ENCODE measurements at places on chromosomes 3 and 15.

DNA sequence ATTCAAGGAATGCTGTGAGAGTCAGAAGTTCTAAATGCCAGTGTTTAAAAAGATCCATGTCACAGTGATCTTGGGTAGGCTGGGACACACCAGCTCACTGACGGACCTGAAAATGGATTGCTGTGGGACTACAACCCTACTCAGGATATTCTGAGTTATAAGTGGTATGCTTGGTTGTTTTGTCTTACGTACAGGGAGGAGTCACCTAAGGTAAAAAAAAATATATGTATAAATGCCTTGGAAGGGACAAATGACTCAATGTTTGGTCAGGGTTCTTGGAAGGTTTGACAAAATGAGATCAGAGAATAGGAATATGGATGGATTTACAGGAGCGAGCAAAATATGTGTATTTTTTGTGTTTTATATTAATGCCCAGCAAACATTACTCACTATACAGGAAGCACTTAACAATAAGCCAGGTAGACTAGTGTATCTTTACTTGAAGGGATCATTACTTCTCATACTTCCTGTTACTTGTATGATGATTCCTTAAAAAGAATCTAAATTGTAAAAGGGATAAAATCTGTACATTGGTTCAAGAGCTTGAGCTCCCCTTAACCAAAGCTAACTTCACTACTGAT, 767.3 kb downstream of the GBE1 start:
- DNase-seq: no peak

- DNase-seq: no peak
Observed at GRCh38 chr3:156983559-156983958, 157.4 kb downstream of the LEKR1 start.

DNA sequence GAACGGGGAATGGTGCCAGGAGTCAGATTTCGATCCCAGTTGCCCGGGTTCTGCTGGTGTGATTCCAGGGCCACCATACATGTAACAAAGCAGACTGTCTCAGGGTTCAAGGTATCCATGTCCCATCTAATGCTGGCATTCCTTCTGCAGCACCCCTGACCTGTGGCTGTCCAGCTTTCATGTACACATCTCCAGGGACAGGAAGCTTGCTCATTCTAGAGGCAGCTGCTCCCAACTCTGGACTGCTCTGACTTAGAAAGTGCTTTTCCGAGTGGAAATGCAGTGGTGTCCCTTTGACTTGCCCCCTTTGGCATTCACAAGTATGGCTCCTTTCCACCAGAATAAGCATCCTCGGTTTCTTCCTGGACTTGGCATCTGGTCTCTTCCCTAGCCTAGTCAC, 30.9 kb downstream of the PML start:
- no peak for DNase-seq

DNA sequence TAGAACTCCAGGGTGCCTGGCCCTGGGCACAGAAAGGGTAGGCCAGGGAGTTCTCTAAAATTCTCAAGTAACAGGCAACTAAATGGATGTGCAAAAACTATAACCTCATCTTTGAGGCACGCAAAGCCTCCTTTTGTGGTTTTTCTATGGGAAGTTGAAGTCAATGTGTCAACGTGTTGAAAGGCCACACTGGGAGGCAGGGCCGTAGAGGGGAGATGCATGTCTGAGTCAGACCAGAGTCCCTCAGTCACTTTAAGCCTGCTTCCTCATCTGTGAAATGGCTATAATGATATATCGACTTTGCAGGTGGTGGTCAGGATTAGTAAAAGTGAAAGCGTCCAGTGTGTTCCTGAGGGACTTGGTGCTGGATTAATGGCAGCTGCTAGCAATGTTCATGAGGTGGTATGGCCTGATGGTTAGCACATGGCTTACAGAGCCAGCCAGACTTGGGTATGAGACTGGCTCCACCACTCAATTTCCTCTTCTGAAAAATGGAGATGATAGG, 17.0 kb downstream of the TGM5 start:
- no peak for DNase-seq

DNA sequence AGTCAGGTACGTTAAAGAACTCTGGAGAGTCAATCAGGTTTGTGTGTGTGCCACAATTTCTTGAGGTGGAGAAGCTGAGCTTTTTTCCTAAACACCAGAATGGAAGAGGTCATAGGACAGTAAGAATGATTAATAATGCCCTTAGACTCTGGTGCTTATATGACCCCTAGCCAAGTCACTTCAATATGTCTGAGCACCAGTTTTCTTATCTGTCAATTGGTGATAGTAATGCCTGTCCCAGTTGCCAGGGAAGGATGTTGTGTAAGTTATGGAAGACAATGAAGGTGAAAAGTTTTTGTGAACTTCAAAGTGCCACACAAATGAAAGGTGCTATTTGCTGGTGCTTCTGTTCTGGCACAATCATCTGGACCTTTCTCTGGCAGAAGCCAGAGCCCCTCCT, 22.2 kb upstream of the DLG1 start:
- DNase-seq: no peak

- no peak for DNase-seq
Observed at GRCh38 chr15:83698294-83698693, 44.4 kb downstream of the ADAMTSL3 start.

DNA sequence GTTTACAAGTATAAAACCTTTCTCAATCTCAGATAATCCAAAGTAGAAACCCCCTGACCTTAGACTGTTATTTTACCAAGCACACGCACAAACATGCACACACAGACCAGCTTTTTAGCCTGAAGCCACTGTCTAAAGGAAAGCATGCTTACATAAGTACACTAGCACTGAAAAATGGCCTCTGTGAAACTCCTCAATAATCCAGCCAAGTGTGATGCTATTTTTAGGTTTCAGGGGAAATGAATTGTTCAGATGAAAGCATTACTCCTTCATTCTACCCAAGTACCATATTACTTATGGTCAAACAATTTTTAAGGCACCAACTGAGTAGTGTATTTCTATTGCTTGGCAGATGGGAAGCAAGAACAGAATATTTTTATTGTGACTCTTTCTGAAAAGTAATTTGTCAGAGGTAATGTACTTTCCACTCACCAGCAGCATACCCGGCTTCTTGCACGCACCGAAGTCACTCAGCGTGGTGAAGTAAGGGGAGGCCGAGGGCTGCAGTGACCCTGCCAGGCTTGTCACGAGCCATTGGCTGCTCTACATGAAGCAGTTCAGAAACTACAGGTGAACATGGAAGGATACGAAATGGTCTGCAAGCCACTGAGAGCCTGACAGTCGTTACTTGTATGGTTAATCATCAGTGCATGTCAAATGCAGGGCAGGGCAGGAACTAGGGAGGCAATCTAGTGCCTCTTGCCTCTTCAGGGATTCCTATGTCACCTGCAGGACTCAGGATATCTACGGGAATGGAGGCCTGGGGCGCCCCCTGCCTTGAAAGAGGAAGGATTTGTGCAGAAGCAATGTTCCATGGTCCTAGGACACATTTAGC, 106.7 kb downstream of the GABRB3 start:
- no peak for DNase-seq

- DNase-seq: peak; percentile 49
Observed at GRCh38 chr15:45790325-45790943, 155.6 kb downstream of the SQOR start.

GRCh38 chr15:66565741-66566144, at the start of gene LCTL:
LCTL (minus strand) TSS chr15:66565998; CDS start chr15:66565365, 633 bp downstream.
- no peak for DNase-seq

GRCh38 chr3:113084777-113085176, 94.0 kb downstream of the GTPBP8 start:
- DNase-seq: no peak

DNA sequence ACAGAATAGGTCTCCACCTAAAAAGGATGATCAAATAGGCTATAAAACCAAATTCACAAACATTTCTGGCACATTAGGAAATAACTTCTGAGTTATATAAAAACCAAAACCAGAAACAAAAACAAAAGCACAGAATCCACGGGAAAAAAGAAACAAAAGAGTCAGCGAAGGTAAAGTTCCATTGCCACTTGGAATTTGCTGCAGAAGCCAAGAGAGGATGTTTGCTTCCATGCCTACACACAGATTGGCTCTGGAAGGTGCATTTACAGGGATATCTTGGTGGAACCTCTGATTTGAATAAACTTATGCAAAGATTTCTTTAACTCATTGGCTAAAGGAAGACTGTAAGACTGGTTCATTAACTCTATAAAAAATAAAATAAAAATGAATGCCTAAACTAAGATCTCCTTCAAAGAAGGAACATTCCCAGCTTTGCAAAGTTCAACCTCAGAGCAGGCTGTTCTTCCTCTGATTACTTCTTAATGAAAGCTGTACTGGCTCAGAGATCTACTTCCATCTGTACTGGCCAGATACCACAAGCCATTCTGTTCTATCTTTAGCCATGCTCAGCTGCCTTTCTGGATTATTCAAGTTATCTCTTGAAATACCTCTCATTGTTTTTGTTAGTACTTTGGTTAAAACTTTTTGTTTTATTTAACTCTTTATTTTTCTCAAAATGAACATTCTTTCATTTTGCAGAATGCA, 537.5 kb upstream of the CCDC54 start:
- no peak for DNase-seq

- no peak for DNase-seq
Observed at GRCh38 chr3:184766555-184767261, 45.3 kb upstream of the VPS8 start.

- no peak for DNase-seq
Observed at GRCh38 chr3:147735616-147736015, 326.5 kb downstream of the ZIC1 start.

DNA sequence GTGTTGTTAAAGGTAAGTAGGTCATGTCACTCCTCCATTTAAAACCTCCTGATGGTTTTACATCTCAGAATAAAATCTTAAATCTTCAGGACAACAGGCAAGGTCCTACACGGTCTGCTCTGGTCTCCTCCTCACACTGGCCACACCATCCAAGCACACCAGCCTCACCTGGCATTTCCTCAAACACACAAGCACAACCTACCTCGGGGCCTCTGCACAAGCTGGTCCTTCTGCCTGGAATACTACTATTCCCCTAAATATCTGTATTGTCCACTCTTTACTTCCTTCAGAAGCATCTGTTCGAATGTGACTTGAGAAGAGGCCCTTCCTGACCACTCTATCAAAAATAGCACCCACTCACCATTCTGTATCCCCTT, 1.8 kb downstream of the GORASP1 start:
- DNase-seq: no peak

DNA sequence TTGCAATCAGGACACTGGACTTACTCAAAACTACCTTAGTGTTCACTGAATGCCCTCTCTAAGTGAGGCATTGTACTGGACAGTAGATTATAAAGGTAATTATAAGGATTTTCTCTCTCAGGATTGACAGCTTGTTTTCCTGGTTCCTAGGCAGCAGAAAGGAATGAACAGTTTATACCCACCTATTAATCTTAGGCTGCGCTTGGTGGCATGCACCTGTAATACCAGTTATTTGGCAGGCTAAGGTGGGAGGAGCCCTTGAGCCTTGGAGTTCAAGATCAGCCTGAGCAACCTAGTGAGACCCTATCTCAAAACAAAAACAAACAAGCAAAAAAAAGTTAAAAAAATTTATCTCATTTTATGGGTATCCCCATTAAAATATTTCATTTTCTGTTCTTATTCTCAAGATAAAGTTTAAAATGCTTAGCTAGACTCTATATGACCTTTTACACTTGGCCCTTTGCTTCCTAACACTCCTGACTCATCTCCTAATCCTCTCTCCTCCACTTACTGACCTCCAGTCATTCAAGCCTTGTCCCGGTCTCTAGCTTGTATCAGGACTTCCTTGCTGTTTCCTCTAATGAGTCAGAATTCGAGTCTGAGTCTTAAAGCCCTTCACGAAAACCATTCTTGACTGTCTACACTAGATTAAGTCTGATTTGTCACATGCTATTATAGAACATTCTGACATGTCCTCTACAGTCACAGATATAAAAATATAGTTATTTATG, 348.6 kb downstream of the NLGN1 start:
- no peak for DNase-seq

DNA sequence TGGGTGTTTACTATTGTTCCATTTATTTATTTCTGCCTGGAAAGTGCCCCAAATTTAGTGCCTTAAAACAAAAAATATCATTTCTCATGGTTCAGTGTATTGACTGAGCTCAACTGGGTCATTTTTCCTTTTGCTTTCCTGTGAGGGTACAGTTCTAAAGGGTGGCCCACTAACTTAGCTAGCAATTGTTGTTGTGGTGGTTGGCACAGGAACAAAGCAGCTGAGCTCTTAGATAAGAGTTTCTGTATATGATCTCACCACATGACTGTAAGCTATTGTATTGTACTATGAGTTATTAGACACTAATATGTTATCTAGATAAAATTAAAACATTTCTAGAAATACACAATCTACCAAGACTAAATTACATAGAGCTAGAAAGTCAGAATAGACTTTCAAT, 1283.7 kb downstream of the OTOL1 start:
- no peak for DNase-seq

DNA sequence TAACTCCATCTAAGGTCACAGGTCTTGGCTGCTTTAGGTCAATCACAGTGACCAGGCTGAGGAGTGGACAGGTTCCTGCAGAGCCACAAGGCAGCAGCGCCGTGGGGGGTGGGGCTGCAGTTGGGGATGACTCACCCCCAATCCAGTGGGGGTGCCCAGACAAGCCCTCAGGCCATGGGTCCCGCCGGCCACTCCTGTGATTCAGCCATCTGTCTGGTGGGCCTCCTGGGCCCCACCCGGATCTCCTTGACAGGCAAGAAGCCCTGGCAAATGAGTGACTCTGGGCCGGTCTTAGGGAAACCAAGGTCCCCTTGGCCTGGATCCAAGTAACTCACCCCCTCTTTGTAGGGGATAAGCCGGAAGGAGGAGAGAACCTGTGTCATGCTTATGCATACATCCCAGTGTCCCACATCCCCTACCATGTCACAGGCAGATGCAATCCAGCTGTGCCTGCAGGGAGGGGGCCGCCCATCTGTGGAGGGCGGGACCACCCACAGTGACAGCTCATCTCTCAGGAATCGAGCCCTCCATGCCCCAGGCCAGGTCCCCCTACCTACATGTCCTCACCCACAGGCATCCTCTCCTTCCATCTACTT, 495 bp upstream of the COL7A1 start:
- peak; percentile 36 for DNase-seq

- DNase-seq: no peak
Observed at GRCh38 chr15:78921940-78922339, 22.9 kb downstream of the CTSH start.
